ENCODE measurements at places on chromosomes 3 and 15.
A peak's percentile ranks its signal among the peaks of the same experiment; 100 is the strongest.

DNA sequence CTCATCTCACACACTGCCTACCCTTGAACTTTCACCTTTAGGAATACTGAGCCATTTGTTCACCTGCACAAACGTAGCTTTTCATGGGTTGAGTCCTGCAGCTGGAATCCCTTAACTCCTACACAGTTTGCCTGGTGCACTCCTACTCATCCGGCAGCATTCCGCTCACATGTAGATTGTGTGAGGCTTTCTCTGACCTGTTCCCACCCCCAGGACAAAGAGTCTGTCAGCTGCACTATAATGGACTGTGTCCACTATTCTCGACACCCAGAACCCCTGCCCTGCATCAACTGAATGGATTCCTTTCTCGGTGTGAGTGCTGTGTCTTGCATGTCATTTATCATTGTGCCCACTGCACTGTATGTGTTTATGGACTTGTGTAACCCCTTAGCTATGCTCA is 54.9 kb downstream of the EPHB3 start:
- DNase-seq: no peak

DNA sequence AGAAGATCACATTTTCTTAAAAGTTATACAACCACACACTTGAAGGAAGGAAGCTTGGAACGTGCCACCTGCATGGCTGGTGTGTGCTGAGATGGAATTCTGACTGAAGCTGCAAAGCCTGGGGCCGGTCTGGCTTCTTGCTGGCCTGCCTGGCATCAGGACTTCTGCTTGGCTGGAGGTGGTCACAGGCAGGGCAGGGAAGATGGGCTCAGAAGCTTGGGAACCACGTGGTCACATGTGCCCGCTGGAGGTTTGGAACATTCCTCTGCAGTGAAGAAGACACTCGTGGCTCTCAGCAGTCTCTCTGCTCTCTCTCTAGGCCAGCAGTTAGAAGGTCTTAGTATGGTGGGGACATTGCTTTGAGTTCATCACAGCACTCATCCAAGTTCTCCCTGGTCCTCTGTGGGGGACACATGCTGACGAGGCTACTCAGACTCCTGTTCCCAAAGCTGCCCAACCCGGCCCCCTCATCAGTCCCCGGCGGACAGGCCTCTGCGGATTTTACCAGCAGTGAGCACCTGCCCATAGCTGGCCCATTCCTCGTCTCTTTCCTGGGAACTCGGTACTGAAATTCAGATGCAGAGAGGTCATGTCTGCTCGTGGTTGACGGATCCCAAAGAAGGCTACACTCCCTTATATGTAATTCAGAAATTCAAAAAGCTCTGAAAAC is 229.0 kb downstream of the ADAMTS17 start:
- no peak for DNase-seq

DNA sequence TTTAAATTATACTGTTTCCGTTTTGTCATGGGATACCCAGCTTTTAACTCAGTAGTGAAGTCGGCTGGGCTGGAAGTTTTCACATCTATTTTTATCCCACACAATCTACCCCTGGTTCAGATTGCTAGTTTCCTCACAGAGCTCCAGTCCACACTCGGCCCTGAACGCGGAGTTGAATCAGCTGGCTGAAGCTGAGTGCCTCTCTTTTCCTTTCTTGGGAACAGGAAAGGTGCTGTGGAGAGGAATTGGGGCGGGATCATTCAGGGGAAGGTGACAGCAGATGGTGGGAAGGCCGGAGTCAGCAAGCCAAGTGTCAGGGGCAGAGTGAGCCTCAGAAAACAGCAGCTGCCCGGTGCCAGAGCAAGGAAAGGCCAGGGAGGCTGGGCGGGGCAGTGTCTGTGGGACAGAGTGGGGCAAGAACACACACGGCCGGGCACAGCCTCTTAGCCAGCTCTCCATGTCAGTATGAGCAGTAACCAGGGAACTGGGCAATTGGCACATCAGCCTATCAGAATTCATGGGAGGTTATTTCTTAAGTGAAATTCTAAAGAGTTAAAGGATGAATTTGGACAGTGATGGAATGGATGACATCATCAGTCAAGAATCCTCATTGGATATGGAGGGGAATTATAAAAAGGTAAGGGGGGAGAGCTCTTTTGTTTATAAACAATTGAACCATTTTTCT is 135.7 kb upstream of the IL12A start:
- DNase-seq: peak; percentile 80

DNA sequence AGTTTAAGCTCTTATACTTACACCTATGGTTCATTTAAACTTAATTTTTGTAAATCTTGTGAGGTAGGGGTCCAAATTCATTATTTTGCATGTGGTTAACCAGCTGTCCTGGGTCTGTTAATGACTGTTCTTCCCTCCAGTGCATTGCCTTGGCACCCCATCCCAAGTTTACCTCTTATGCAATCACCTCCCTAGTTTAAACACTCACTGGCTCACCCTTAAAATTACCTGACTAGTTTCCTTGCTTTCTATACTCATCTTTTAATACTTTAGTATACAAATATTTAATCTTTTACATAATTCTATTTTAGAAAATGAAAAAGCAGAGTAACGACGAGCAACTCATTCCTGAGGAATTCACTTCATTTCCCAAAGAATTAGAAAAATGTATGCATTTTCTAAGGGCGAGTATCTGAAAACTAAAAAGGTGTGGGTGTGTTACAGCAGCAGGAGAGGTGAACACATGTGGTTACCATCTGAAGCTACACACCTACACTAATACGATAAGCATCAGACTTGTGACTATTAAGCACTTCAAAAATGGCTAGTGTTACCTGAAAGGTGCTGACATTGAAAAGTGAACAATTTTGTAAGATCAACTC is 33.7 kb downstream of the TJP1 start:
- DNase-seq: no peak

DNA sequence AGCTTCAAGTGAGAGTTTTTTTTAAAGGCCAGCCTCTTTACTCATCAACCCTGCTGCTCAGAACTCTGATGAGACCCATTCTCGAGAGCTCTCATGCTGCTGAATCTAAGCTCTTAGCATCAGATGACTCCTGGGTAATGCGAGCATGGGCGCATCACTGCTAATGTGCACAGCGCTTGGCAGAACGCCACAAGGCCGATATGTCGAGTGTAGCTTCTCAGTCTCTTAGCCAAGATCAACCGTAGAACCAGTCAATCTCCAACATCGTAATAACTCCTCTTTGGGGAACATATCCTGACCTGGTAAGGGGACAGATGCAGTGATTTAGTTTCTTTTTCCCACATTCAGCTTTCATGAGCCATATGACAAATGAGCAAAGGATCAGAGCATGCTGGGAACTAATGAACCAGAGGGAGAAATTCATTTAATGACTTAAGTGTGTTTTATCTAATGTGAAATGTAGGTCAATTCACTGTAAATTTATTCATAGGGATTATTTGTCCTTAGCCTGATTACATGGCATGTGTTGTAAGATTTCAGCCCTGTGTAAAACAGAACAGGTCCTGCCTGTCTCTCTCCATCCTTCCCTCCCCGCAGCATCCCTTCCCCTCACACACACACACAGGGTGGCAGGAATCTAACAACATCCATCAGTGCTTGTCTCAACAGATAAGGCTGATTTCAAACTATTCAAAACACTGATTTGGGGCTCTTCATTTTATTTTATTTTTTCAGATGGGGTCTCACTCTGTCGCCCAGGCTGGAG is 195.4 kb upstream of the C2CD4B start:
- no peak for DNase-seq

DNA sequence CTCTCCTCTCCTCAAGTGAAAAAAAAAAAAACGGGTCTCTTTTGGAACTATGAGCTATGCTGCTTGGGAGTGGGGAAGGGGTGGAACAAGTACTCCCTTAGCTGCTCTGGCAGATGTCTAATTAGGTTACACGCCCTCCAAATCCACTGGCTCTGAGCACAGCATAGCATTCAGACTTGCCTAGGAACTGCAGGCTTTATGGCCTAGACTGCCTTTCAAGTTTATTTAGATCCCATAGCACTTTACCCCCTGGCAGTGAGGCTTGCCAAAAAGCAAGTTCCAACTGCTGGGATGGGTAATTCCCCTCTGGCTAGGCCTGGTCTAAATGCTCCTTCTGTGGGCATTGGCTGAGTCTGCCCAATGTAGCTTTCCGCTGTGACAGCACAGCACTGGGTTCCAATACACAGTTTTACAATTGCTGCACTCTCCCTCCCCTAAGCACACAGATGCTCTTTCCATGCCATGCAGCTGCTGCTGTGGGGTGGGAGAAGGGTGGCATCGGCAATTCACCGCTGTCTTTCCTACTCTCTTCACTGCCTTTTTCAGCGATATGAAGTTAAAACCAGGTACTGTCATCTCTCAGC is 152.8 kb downstream of the KCNAB1 start:
- no peak for DNase-seq

DNA sequence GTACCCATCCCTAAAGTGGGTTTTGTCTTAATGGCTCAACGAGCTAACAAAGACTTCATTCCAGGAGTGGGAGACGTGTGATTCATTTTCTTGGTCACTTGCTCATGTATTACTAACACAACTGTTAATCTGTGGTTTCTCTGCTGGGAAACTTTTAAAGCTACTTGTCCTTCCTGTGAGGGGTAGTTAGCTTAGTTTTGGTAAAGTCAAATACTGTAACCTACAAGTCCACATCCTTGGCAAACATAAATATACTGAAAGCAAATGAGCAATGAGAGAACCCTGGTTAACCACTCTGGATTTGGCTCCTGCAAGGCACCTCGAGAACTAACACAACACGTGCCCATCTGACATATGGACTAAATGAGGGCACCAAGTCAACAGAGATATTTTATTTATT is 19.9 kb downstream of the NOX5 start:
- no peak for DNase-seq

- no peak for DNase-seq
Observed at GRCh38 chr3:5735896-5736295, 548.4 kb downstream of the EDEM1 start.

- no peak for DNase-seq
Observed at GRCh38 chr3:17430582-17430981, 311.8 kb downstream of the TBC1D5 start.

DNA sequence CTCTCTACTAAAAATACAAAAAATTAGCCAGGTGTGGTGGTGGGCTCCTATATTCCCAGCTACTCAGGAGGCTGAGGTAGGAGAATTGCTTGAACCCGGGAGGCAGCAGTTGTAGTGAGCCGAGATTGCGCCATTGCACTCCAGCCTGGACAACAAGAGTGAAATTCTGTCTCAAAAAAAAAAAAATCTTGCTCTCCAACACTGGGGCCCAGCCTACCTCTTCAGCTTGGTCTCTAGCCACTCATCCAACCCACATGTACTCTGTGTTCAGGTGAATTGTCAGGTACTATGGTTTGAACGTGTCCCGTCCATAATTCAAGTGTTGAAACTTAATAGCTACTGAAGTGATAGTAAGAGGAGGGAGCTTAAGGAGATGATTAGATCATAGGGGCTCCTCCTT is 22.4 kb upstream of the RAB7A start:
- no peak for DNase-seq

GRCh38 chr3:32140943-32141342 is 34.5 kb downstream of the GPD1L start:
- DNase-seq: no peak

DNA sequence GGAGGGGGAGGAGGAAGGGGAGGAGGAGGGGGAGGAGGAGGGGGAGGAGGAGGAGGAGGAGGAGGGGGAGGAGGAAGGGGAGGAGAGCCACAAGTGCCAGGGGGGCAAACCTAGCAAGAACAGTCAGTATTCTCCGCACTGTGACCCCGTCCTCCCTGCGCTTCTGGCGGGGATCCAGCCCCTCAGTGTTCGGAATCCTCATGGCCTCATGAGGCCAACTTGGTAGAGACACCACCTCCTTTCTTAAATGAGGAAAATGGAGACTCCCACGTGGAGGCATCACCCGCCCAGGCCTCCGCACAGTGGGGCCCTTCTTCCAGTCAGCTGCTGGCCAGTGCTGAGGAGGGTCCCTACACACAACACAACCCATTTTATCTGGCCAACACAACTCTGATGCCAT is 163.4 kb downstream of the XXYLT1 start:
- no peak for DNase-seq

DNA sequence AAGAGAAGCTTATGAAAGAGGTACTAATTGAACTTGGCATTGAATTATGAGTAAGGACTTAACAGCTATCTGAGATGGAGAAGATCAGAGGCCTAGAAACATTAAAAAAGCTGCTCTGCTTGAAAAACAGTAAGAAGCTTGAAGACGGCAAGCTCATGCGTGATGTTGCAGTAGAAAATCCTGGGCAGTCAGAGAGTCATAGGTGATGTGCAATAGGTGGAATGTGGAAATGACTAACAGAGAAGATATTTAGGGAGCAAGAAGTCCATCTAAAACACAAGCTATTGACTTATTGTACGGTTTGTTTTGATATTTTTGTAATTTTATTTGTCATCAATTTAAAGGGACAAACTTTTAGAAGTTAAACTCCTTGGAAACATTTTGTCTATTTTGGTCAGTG is 1101.4 kb downstream of the ROBO2 start:
- no peak for DNase-seq

- DNase-seq: no peak
Observed at GRCh38 chr3:126194713-126195305, 14.4 kb upstream of the ALDH1L1 start.

GRCh38 chr3:99118381-99118780 is 216.9 kb upstream of the DCBLD2 start:
- DNase-seq: no peak

DNA sequence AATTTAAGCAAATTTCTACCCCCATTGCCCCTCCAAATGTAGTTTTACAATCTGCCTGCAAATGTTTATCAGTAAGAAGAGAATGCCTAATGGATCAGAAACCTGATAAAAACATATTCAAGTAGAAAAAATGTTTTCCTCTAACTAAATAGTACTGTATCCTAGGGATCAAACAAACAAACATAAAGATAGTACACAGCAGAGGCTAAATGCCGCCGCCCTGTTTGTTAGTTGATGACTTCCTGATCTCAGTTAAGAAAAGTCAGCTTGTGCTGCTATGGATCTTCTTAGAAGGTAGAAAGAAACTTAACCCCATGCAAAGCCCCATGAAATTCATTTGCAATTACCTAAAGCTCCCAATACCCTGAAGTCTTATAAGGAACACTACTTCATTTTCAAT is 387.3 kb upstream of the THBS1 start:
- no peak for DNase-seq

DNA sequence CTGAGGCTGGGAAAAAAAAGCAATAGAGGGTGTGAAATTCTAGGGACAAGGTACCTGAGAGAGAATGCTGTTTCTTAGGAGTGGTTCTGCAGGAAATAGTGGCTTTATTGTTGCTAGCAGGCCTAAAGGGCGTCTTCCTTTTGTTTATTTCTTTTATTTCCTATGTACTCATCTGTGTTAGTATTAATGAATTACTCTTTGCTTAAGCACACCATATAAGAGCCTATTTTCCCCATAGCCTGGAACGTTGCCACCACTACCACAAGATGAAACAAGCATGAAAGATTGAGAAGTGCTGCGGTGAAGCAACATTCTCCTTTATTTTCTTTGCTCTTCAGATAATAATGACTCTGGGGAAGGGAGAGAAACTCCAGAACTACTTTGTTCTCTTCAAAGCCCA is 21.3 kb upstream of the GOLIM4 start:
- no peak for DNase-seq

Data from left ventricle myocardium inferior (tissue), 1 donor.